ENCODE measurements at places on chromosomes 12 and 14.
A peak's percentile ranks its signal among the peaks of the same experiment; 100 is the strongest.

- no peaks in the 10 kb centered on the region for H3K27me3 ChIP-seq
- H3K36me3 ChIP-seq: no peaks in the 10 kb centered on the region
- H3K27ac ChIP-seq: no peak overlapping the region
Observed at GRCh38 chr12:54437243-54437642, 18.2 kb upstream of the ITGA5 start.

- H3K27ac ChIP-seq: peak overlapping the region; percentile 50
- no peak overlapping the region for H3K4me3 ChIP-seq
- H3K4me1 ChIP-seq: peaks cover 42% of the 10 kb centered on the region
Observed at GRCh38 chr14:58816416-58817115, 178.8 kb downstream of the DACT1 start.

DNA sequence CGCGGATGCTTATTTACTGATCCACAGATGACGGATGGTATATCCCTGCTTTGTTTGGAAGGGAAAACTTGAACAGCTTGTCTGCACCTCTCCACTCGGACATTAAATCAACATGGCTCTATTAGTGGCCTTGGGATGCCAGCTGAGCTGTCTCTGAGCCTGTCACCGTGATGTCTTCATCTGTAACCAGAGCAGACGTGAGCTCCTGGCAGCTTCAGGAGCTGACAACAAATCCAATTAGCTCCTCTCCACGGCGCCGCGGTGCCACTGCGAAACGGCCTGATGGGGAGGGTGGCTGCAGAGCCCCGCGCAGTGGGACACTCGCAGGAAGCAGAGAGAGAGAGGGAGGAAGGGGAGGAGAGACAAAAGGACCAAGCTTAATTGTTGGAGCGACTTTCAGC, 112.3 kb downstream of the PAPOLA start:
- no peak for DNase-seq
- peak overlapping the region; percentile 79 for H3K27ac ChIP-seq
- H3K4me3 ChIP-seq: no peak overlapping the region
- no peaks in the 10 kb centered on the region for H3K36me3 ChIP-seq

GRCh38 chr12:82361461-82361915, 3.2 kb downstream of the METTL25 start:
- H3K27me3 ChIP-seq: no peaks in the 10 kb centered on the region
- H3K27ac ChIP-seq: no peak overlapping the region
- H3K36me3 ChIP-seq: peaks cover 17% of the 10 kb centered on the region
- DNase-seq: no peak
- no peak overlapping the region for H3K4me3 ChIP-seq

- DNase-seq: no peak
- H3K27ac ChIP-seq: no peak overlapping the region
- no peaks in the 10 kb centered on the region for H3K36me3 ChIP-seq
- peaks cover 8% of the 10 kb centered on the region for H3K27me3 ChIP-seq
- H3K4me3 ChIP-seq: no peak overlapping the region
- no peaks in the 10 kb centered on the region for H3K4me1 ChIP-seq
Observed at GRCh38 chr12:46898152-46898931, 72.5 kb upstream of the SLC38A4 start.

- H3K27me3 ChIP-seq: no peaks in the 10 kb centered on the region
- no peak overlapping the region for H3K4me3 ChIP-seq
- H3K27ac ChIP-seq: no peak overlapping the region
- no peak for DNase-seq
- no peaks in the 10 kb centered on the region for H3K36me3 ChIP-seq
- no peaks in the 10 kb centered on the region for H3K4me1 ChIP-seq
Observed at GRCh38 chr12:98770230-98770629, 125.1 kb downstream of the APAF1 start.
